Activated naive CD8-positive, alpha-beta T cell treated with anti-CD3 and anti-CD28 coated beads, Interleukin-2, amount 50 U/mL, for 24 hours (primary cell): ENCODE measurements at places on chromosomes 3 and 15.

DNA sequence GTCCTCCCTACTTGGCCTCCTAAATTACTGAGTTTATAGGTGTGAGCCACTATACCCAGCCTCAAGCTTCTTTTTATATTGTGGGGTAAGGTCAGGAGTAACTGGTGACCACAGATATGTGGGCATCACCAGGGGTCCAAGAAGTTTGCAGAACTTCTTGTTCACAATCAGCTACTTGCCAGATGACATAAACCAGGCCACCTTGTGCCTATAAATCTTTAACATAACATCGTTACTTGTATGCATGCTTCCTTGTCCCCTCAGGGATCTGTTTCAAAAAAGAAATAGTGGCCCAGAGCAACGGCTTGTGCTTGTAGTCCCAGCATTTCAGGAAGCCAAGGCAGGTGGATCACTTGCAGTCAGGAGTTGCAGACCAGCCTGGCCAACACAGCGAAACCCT lies 115.1 kb upstream of the FAM174B start:
- DNase-seq: no peak

DNA sequence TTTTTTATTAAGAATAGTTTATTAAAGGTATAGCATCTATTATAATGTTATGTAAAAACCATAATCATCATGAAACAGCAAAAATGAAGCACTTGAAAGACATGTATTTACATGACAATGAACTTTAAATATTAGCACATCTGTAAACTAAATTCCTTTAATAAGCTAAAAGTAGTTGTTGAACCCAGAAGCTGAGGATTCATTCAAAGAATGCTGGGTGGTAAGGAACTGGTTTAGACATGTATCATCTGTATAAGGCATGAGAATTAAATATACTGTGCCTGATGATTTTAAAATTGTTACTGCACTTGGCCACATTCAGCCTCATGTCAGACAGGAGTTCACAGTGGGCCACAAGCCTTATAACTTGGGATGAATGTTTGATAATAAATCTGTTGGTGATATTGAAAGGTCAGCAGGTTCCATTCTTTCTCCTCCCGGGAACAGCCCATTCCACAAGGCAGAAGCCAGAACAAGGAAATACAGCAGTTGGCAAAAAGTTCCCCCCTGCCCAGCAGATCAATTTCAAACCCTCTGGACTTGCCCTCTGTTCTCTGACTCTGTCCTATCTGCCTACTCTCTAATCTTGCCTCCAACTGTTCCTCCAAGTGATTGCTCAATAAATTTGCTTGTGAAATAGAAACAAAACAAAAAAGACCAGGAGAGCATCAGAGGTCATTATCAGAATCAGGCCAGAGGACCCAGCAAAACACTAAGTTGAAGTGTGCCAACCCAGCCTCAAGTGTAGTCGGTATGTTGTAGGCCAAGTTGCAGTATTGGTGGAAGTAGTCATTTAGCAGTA lies 49.8 kb upstream of the TEX264 start:
- DNase-seq: no peak

DNA sequence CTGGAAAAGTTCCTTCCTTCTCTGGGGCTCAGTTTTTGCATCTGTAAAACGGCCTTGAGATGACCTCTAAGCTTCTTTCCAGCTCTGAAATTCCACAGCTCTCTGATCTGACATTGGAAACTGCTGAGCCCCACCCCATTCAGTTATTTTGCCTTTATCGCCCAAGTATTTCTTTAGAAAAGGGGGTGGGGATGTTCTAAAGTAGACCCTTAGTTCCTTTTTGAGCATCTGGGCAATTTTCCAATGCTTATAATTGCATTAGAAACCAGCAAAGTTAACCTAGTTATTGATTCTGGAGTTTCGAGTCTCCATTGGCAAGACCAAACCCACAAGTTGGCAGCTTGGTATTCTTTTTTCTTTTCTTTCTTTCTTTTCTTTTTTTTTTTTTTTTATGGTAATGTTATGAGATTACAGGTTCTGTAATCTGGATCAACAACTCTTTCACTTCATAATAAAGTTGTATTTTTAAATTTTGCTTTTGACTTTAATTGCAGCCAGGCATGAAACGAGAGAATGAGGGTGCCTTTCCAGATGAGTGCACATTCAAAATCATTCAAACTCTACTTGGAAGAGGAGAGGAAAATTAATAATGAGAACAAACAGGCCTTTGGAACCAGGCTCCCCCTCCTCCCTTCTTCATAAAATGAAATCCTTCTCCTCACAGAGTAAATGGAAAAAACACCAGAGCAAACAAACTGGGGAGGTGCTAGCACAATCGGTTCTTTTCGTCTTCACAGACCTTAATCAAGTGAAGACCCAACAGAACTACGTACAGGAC lies 76.8 kb upstream of the LRIG1 start:
- no peak for DNase-seq

DNA sequence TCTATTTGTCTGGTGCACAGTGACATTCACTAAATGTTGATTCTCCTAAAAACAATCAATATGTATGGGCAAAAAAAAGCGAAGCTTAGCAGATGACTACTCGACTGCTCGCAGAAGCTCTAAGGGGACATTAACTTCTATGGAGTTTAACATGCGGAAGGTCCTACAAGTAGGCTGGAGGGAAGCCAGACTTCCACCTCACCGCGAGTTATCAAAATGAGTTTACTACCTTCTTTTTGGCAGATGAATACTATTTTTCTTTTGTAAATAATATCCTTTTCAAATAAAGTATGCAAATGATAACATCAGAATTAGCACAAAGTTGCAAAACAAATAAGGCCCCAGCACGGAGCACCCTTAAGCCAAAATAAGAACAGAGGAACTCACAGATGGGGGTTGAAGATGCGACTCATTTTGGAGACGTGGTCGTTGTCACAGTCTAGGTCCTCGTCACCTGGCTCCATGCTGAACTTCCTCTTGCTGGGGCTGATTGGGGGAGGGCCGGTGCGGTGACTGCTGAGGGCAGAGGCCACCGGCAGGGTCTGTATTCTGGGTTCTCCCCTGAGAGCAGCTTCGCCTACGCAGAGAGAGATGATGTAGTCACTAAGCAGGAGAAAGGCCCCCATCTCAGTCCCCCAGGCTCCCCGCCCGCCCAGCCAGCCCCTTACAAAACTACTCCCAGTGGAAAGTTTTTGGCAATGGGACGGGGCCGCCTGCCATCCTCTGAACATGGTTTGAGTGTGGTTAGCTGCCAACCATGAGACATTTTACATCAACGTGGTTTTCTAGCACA lies 42.1 kb downstream of the VGLL4 start:
- peak; percentile 78 for DNase-seq

DNA sequence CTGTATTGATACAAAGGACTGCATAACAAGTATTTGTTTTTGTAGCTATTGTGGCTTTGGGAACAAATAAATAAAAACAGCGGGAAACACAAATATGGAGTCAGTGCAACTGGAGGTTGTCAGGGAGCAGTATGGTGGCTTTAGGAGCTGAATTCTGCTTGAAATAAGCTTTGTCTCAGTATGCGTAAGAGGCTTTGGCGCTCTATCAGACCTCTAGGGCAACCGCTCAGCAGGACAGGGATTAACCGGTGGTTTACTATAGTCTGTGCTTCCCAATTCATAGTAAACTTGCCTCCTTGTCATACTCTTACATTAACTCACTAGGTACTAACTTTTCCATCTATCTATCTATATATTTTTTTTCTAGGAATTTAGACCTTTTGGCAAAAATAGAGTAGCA lies 104.6 kb downstream of the ZIC1 start:
- no peak for DNase-seq

DNA sequence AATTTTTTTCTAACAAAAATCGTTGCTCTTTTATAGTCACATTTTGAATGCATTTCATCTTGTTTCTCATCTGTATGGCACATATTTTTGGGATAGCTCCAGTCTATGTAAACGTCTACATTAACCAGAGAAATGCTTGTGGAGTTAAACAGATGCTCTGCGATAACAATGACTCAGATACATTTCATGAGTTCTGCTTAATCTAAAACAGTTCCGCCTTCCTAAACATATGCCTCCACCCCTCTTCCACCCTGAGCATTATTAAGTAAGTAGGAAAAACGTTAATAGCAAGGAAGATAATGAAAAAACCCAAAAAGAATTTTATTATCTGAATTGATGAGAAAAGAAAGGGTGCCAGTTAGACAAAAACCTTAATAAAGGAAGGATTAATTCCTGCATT lies 396.1 kb downstream of the TUSC7 start:
- DNase-seq: no peak

DNA sequence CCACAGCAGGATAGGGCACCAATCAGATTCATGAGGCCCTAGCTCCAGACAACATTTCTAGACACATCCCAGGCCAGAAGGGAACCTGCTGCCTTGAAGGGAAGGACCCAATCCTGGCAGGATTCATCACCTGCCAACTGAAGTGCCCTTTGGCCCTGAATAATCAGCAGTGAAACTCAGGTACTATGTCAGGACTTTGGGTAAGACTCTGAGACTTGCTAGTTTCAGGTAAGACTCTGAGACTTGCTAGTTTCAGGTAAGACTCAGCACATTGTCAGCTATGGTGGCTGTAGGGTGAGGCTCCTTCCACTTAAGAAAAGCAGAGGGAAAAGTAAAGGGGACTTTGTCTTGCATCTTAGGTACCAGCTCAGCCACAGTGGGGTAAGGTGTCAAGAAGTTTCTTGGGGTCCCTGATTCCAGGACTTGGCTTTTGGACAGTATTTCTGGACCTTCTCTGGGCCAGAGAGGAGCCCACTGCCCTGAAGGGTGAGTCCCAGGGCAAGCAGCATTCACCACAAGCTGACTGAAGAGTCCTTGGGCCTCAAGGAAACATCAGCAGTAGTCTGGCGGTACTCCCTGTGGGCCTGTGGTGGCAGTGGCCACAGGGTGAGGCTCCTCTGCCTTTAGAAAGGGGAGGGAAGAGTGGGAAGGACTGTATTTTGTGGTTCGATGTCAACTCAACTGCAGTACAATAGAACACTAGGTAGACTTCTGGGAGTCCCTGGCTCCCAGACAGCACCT lies 13.7 kb upstream of the COL8A1 start:
- no peak for DNase-seq

DNA sequence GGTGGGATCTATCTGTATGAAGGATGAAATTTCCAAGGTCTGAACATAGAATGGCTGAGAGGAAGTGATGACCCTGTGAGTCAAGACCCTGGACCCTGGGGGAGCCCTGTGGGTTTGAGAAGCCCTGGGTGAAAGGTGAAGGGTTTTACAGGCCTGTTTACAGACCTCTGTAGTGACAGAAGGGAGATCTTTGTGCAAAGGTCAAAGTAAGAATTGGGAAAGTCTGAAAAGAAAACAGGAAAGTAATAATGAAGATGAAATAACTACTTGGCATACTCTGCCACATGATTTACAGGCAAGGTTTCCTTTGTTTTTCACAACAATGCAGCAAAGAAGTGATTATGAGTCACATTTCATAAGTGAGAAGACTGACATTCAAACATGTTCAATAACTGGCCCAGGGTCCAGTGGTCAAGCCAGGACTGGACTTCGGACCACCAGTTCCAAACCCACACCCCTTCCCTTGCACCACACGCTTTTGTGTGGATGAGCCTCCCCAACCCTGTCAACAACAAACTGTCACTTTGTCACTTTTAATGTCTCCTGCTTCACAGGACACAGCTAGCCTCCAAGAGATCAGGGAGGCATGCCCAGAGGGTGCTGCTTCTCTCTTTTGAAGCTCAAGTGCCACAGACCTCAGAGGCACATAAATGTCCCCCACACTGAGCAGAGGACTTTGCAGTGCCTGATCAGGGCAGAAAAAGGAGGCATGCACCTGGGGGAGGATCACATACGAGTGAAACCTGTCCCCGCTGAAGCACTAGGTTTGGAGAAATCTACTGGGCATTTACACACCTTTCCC lies 21.5 kb downstream of the CD86 start:
- DNase-seq: no peak

DNA sequence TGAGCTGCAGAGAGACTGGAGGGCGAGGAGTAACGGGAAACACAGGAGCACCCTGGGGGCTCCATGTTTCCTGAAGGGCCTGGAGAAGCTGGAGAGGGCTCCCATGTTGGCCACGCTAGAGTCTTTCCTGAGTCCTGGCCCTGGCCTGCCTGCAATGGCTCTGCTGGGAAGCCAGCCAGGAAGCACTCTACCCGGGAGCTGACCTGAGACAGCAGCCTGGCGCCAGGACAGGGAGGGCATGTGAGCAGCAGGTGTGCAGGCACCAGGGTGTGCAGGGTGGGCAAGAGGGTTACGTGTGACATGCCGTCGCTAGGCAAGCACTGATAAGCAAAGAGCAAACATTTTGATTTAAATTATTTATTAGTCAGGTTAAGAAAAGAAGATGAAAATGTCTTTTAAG lies 301.4 kb downstream of the OCA2 start:
- DNase-seq: no peak

GRCh38 chr3:29887451-29887850 lies 606.6 kb downstream of the RBMS3 start:
- DNase-seq: no peak

- no peak for DNase-seq
Measured at GRCh38 chr3:125300416-125300815, 74.7 kb downstream of the ZNF148 start.

GRCh38 chr3:156071031-156071430 lies 49.3 kb upstream of the KCNAB1 start:
- DNase-seq: no peak

DNA sequence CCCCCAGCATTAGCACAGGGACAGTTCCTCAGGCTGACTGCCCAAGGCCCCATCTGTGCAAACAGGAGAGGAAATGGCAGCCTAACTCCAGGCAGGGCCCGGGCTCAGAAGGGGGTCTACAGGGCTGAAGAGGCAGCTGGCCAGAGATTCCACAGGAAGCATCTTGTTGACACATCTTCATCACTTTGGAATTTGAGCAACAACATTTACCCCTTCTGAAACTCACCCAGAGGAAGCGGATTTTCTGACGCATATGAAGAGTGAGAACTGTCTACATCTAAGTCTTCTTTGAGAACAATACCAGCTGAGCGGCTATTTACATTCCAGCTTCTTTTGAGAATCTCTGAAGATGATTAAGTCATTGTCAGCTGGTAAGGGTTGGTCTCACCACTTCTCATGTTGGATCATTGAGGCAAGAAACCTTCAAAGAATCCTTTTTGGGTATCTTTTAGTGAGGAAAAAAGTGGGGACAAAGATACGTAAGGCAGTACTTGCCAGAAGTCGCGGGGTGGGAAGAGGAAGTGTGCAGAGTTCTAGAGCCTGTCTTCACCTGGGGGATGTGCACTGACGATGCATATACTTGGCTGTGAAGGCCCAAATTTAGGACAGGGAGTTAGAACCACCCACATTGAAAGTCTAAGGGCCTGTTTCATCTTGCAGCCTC lies 25.4 kb upstream of the SRP14 start:
- no peak for DNase-seq

GRCh38 chr3:42682301-42683070 lies 2.9 kb upstream of the KLHL40 start:
- DNase-seq: no peak

- DNase-seq: no peak
Measured at GRCh38 chr3:182491577-182491976, 301.7 kb upstream of the ATP11B start.

DNA sequence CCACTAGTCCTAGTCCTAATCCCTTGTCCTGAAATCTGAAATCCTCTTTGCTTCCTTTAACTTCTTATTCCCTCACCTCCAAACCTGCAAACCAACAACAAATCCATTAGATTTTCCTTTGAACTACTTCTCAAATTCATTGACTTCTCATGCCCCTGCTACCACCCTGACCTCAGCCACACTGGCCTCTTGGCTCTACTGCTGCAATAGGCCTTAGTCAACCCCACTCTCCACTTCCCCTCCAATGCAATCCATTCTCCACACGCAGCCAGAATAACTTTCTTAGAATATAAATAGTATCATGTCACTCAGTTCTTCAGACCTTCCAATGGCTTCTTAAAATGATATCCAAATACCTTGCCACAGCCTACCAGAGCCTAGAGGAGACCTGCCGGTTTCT lies 131.1 kb upstream of the GADL1 start:
- DNase-seq: no peak

GRCh38 chr15:69486481-69487110 lies 34.0 kb downstream of the RPLP1 start:
- DNase-seq: no peak
